ENCODE measurements at places on chromosomes 5 and 9. TPM values are rescaled to one million over a fixed set of nuclear protein-coding genes. Genes with fewer than 3 reads are reported as not detected.
A peak's percentile ranks its signal among the peaks of the same experiment; 100 is the strongest.

Gene COL23A1
- polyA plus RNA-seq: 1.1 TPM

Gene SLC6A7
- not detected for polyA plus RNA-seq

Gene DNAJC18
- 1.8 TPM for polyA plus RNA-seq

Gene IFNA21
- not detected for polyA plus RNA-seq

- no peak overlapping the region for H3K4me3 ChIP-seq
- no peaks in the 10 kb centered on the region for H3K36me3 ChIP-seq
- H3K27ac ChIP-seq: no peak overlapping the region
- no peaks in the 10 kb centered on the region for H3K27me3 ChIP-seq
- DNase-seq: no peak
These were observed 41.5 kb downstream of the HMCN2 start for GRCh38 chr9:130306823-130307666.

DNA sequence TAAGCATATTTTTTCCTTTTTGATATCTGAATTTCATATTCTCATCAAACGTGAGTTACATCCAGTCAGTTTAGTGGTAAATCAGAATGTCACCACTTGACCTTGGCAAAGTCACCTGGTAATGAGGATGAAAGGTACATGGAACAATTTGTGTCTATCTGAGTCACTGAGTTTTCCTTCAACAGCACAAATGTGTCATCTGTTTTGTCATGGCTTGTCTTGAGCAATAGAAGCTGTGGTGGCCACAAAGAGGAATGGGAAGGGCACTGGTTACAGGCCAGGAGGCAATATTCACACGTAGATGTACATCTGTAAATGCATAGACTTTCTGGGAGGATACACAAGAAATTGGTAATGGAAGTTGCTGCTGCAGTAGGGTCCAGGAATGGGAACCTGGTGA is 8.4 kb upstream of the ZNF474 start:
- H3K36me3 ChIP-seq: no peaks in the 10 kb centered on the region
- DNase-seq: no peak
- H3K27me3 ChIP-seq: no peaks in the 10 kb centered on the region
- no peaks in the 10 kb centered on the region for H3K4me1 ChIP-seq
- no peak overlapping the region for H3K27ac ChIP-seq
- no peak overlapping the region for H3K4me3 ChIP-seq

DNA sequence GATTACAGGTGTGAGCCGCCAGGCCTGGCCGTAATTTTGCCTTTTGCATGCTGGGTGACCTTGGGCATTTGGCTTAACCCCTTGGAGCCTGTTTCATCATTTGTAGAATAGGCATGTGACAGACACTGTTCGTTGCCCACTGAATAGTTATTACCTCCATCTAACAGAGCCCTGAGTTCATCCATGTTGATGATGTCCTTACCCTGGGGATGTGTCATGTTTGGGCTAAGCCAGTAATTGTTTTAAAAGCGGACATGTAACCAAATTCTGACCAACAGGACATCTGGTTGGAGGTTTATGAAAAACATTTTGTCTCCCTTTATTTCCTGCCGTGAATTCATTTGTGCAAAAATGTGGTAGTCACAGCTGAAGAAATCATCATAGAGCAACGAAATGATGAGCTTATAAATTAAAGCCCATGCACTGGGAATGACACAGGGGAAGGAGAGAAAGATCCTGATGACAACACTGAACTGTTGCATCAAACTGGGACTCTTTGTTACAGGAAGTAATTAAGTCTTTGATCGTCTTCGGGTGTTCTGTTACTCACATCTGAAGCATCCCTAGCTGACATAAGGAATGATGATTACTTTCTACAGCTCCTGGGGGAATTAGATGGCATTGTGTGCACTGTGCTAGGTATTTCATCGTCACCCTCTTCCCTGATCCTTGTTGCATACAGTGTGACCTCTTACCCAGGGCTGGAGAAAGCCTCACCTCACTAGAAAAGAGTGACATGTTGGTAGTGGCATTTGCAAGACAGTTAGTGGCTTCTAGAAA is 117.8 kb downstream of the FGF18 start:
- H3K4me3 ChIP-seq: no peak overlapping the region
- H3K27me3 ChIP-seq: no peaks in the 10 kb centered on the region
- H3K27ac ChIP-seq: no peak overlapping the region
- no peaks in the 10 kb centered on the region for H3K4me1 ChIP-seq
- no peak for DNase-seq

- H3K36me3 ChIP-seq: no peaks in the 10 kb centered on the region
- no peak for DNase-seq
- H3K27ac ChIP-seq: no peak overlapping the region
- no peak overlapping the region for H3K4me3 ChIP-seq
These were observed 725.3 kb upstream of the PTPRD start for GRCh38 chr9:11338130-11338529.

DNA sequence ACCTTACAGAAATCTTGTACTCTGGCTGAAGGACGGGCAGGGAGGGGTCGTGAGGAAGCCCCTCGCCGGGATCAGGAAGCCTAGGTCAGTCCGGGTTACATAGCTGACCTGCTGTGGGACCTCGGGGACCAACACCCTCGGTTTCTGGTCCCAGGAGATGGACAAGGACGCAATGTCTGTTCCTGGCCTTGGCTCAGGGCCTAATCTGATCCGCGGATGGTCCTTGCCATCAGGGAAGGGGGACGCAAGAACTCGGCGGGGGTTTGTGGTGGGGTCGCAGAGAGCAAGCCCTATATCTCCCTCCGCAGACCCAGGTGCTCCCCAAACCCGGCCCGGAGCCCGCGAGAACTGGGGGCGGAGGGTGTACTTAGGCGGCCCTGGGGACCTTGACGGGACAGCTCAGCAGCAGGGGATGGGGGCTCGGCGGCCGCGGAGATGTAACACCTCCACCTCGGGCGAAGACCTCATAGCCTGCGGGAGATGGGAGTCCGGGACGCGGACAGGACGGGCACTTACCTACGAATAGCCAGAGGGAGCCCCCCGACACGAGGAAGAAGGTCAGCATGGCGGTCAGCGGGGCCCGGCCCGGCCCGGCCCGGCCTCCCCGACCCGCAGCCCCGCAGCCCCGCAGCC is 353 bp downstream of the ACSL6 start:
- peaks cover 28% of the 10 kb centered on the region for H3K27me3 ChIP-seq
- H3K4me3 ChIP-seq: peak overlapping the region; percentile 71
- H3K27ac ChIP-seq: peak overlapping the region; percentile 34
- DNase-seq: peak; percentile 22
- no peaks in the 10 kb centered on the region for H3K36me3 ChIP-seq

- H3K4me1 ChIP-seq: peaks cover 36% of the 10 kb centered on the region
- peak overlapping the region; percentile 92 for H3K27ac ChIP-seq
- DNase-seq: peak; percentile 35
- peak overlapping the region; percentile 99 for H3K4me3 ChIP-seq
These were observed 778 bp upstream of the PPP6C start for GRCh38 chr9:125190361-125190801.

DNA sequence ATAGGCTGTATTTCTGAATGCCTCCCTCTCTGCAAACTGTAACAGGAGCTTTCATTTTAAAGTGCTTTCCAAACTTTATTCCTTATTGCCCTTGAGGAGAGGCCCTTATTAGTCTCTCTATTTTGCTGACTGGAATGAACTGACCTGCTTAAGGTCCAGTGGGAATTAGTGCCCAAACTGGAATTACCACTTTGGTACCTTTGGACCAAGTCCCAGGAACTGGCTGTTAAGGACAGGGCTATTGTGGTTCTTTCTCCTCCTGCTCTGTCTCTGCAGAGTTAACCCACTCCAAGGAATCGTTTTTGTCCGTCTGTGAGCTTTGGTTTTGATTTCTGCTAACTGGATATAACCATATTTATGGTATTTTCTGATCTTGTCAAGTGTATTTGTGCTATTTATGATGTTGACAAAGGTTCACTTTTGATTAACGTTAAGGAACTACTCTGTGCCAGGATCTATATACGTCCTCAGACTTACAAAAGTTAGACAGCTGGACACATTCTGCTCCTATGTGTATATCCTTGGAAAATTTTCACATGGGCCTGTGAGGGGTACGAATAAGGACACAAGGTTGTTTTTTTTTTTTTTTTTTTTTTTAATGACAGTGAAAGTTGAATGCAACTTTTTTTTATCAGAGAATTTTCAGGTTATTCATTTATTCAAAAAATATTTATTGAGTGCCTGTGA is 189.1 kb upstream of the ANKRD55 start:
- H3K36me3 ChIP-seq: no peaks in the 10 kb centered on the region
- H3K27me3 ChIP-seq: no peaks in the 10 kb centered on the region
- H3K27ac ChIP-seq: peak overlapping the region; percentile 72
- peak; percentile 90 for DNase-seq

DNA sequence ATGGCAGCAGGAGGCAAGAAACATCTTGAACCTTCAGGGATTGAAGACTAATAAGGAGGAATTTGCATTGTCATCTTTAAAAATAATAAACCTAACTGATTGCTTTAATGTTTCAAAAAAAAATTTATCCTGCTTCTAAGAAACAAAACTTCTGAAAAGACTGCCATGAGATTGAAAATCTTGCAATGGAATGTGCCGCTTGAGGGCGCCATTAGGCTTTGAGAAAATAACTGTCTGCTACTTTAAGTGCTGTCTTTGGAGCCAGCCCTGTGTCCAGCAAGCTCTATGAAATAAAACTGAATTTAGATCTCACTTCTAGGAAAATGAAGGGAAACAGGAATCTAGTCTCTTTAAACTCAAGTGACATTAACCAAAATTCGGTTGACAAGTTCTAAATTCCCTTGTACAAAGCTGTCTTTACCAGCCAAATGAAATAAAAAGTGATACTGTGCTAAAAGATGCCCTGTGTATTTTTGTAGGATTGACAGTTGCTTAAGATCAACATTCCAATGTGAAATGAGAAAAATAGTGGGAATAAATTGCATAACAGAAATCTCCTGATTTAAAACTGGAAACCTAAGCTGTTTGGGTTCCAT is 79.4 kb downstream of the ESM1 start:
- H3K4me1 ChIP-seq: no peaks in the 10 kb centered on the region
- H3K4me3 ChIP-seq: no peak overlapping the region
- H3K27me3 ChIP-seq: no peaks in the 10 kb centered on the region
- DNase-seq: peak; percentile 86

DNA sequence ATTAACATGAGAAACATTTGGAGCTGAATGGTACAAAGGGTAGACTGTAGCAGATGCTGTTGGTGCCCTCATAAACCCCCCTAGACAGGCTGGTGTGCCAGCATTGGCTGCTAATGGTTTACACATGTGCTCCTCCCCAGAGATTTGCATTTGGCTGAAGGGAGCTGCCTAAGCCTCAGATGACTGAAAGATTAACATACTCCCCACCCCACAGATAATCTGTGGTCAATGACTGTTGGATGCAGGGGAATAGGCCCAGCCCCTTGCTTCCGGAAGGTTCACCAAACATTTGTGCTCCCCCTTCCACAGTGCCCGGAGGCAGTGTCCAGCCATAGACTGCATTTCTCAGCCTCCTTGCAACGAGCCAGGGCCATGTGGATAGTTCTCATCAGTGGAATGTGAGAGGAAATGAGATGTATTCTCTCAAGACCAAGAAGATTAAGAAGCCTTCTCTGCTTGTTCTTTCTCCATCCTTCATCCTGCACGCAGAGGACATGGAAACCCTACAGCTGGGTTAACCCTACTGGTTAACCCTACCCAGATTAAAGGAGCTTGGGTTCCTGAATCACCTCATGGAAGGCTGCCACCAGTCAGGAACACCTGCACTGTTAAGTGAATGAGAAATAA is 79.6 kb downstream of the PHAX start:
- no peaks in the 10 kb centered on the region for H3K36me3 ChIP-seq
- no peak overlapping the region for H3K4me3 ChIP-seq
- DNase-seq: no peak
- no peaks in the 10 kb centered on the region for H3K27me3 ChIP-seq
- H3K4me1 ChIP-seq: no peaks in the 10 kb centered on the region
- H3K27ac ChIP-seq: no peak overlapping the region

- DNase-seq: peak; percentile 84
- peak overlapping the region; percentile 59 for H3K27ac ChIP-seq
- H3K27me3 ChIP-seq: no peaks in the 10 kb centered on the region
- H3K4me1 ChIP-seq: peaks cover 29% of the 10 kb centered on the region
- H3K4me3 ChIP-seq: no peak overlapping the region
These were observed 7.9 kb upstream of the ENG start for GRCh38 chr9:127862075-127863011.

- H3K27ac ChIP-seq: no peak overlapping the region
- no peaks in the 10 kb centered on the region for H3K36me3 ChIP-seq
These were observed 421.3 kb downstream of the ACTL7B start for GRCh38 chr9:108434502-108434901.

DNA sequence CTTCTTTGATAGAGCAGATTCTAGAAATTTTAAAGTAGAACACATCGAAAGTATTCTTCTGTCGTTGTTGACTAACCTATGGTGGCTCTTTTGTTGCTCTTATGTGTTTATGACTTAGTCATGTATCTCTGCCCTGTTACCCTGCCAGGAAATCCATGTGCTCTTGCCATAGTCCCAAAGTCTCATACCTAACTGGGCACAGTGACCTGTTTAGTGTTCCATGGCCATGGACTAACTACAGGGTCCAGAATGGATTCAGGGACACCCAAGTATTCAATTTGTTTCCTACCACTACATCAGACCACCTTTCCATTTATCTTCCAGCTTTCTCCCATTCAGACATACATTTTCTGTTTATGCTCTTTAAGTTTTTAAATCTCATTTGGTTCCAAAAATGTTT is 18.0 kb downstream of the SLC44A1 start:
- H3K4me3 ChIP-seq: no peak overlapping the region
- no peaks in the 10 kb centered on the region for H3K36me3 ChIP-seq
- no peak for DNase-seq
- peaks cover 30% of the 10 kb centered on the region for H3K4me1 ChIP-seq
- no peak overlapping the region for H3K27ac ChIP-seq
- no peaks in the 10 kb centered on the region for H3K27me3 ChIP-seq

DNA sequence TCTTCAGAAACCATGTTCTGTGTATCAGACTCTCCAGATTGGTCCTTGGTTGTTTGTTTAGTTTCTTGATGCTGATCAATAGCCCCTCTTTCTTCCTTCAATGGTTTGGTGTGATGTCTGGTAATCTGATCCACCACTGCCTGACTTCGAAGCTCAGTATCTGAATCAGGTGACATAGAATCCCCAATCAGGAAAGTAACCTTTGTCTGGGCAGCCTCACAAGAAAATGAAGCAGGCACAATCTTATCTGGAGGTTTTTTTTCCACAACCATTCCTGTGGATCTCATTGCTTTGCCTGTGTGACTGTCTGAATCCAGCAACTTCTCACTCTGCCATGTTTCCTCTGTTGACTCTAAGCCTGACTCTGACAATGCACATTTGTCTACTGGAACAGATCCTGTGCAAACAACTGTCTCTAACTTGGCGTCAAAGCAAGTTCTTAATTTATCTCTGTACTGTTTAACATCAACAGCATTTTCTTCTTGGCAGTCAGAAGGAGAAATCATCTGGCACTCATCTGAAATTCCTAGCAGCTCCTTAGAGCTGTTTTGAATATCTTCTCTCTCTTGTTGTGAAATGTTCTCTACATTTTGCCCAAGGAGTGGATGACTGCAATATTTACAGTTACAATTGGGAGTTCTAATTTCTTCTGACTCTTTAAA is 37.1 kb upstream of the RAPGEF6 start:
- peak overlapping the region; percentile 73 for H3K27ac ChIP-seq
- H3K4me3 ChIP-seq: no peak overlapping the region
- peak; percentile 87 for DNase-seq

GRCh38 chr5:641331-641765 is 29.2 kb downstream of the CEP72 start:
- no peak overlapping the region for H3K4me3 ChIP-seq
- peaks cover 91% of the 10 kb centered on the region for H3K36me3 ChIP-seq
- no peaks in the 10 kb centered on the region for H3K4me1 ChIP-seq
- H3K27me3 ChIP-seq: no peaks in the 10 kb centered on the region
